ENCODE measurements at places on chromosomes 13 and 19.

DNA sequence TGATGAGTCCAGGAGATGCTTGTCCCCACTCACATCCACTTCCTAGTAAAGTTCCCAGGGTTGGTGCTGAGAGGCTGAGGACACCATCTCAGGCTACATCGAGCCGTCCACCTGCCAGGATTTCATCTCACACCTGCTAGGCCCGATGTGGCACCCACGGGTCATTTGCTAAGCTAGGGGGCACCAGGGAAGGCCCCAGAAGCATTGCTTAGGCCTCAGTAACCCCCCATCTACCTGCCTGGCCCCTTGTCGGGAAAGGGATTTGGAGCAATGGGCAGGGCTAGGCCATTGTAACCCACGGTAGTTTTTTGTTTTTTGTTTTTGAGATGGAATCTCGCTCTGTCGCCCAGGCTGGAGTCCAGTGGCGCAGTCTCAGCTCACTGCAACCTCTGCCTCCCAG, 51.8 kb downstream of the F2RL3 start:
- no peak overlapping the region for H3K4me3 ChIP-seq
- H3K4me1 ChIP-seq, result no peaks in the 10 kb centered on the region
- H3K27me3 ChIP-seq, result no peaks in the 10 kb centered on the region
- H3K27ac ChIP-seq, result no peak overlapping the region
- DNase-seq, result no peak

GRCh38 chr13:40047322-40047771, 391.9 kb downstream of the COG6 start:
- H3K4me3 ChIP-seq, result no peak overlapping the region
- no peak overlapping the region for H3K27ac ChIP-seq
- H3K36me3 ChIP-seq, result no peaks in the 10 kb centered on the region
- no peaks in the 10 kb centered on the region for H3K27me3 ChIP-seq

GRCh38 chr19:34985249-34986022, 14.7 kb upstream of the GRAMD1A start:
- H3K27me3 ChIP-seq, result peaks cover 3% of the 10 kb centered on the region
- peaks cover 10% of the 10 kb centered on the region for H3K36me3 ChIP-seq
- H3K4me3 ChIP-seq, result peak overlapping the region; percentile 87

DNA sequence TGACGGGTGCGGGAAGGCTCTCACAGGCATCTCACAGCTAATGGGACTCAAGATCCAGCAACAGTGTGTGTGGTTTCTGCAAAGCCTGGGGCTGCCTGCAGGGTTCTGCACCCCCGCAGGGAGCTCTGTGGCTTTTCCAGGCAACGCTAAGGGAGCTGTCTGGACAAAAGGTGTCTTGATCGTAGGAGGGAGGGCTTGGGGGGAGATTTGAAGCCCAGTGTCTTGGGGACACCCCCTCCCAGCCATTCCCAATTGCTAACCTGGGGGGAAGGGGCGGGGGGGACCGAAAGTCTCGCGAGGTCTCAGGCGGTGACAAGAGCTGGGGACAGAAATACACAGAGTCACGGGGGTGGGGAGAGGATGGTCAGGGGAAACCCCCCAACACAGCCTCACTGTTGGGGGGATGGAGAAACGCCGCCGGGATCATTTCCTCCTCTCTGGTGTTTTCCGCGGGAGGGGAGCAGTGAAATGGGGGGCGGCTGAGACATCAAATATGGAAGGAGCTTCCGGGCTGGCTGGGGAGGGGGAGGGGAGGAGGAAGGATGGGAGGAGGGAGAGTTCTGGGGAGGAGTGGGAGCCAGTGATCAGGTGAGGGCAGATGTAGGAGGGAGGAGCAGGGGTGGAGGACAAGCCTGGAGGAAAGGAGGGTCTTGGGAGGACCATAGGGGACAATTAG, 13.3 kb downstream of the KCNC3 start:
- H3K27ac ChIP-seq, result no peak overlapping the region
- no peak overlapping the region for H3K4me3 ChIP-seq
- H3K27me3 ChIP-seq, result peaks cover 24% of the 10 kb centered on the region
- no peak for DNase-seq
- peaks cover 17% of the 10 kb centered on the region for H3K36me3 ChIP-seq

- H3K27me3 ChIP-seq, result peaks cover 2% of the 10 kb centered on the region
- H3K36me3 ChIP-seq, result no peaks in the 10 kb centered on the region
- H3K4me1 ChIP-seq, result no peaks in the 10 kb centered on the region
- H3K4me3 ChIP-seq, result no peak overlapping the region
These were observed 121.1 kb upstream of the SPRY2 start for GRCh38 chr13:80462037-80462436.

DNA sequence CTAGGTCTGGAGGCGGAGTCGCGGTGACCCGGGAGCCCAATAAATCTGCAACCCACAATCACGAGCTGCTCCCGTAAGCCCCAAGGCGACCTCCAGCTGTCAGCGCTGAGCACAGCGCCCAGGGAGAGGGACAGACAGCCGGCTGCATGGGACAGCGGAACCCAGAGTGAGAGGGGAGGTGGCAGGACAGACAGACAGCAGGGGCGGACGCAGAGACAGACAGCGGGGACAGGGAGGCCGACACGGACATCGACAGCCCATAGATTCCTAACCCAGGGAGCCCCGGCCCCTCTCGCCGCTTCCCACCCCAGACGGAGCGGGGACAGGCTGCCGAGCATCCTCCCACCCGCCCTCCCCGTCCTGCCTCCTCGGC, at the start of gene SLC5A5:
Gene SLC5A5 (plus strand): TSS at position 68 of the 373 bp plus-strand sequence. CDS start 375 bp downstream, outside the sequence.
- H3K36me3 ChIP-seq, result no peaks in the 10 kb centered on the region
- H3K4me1 ChIP-seq, result no peaks in the 10 kb centered on the region
- peaks cover 9% of the 10 kb centered on the region for H3K27me3 ChIP-seq
- no peak for DNase-seq
- no peak within 1 kb of the TSS for H3K4me3 ChIP-seq

- no peaks in the 10 kb centered on the region for H3K27me3 ChIP-seq
- no peak overlapping the region for H3K27ac ChIP-seq
- H3K4me1 ChIP-seq, result peaks cover 8% of the 10 kb centered on the region
- H3K4me3 ChIP-seq, result no peak overlapping the region
These were observed 88.1 kb downstream of the TSHZ3 start for GRCh38 chr19:31261019-31261602.

DNA sequence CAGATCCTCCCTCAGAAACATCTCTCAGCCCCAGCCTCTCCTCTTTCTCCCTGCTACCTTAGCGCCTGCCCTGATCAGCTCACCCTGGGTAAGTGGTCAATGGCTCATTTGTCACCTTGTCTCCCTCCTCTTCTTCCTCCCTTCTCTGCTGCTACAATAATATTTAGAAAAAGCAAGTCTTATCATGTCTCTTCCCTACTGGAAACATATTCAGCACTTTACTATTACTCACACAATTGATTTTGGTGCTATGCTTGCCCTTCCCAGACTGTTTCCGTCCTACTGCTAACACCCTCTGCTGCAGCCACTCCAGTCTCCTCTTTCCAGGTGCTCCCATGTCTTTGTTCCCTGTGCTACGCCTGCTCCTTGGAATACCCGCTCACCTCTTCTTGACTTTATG, 35.8 kb downstream of the ESD start:
- H3K27me3 ChIP-seq, result peaks cover 4% of the 10 kb centered on the region
- DNase-seq, result no peak
- H3K36me3 ChIP-seq, result no peaks in the 10 kb centered on the region
- H3K4me3 ChIP-seq, result no peak overlapping the region
- H3K27ac ChIP-seq, result no peak overlapping the region
- peaks cover 5% of the 10 kb centered on the region for H3K4me1 ChIP-seq

DNA sequence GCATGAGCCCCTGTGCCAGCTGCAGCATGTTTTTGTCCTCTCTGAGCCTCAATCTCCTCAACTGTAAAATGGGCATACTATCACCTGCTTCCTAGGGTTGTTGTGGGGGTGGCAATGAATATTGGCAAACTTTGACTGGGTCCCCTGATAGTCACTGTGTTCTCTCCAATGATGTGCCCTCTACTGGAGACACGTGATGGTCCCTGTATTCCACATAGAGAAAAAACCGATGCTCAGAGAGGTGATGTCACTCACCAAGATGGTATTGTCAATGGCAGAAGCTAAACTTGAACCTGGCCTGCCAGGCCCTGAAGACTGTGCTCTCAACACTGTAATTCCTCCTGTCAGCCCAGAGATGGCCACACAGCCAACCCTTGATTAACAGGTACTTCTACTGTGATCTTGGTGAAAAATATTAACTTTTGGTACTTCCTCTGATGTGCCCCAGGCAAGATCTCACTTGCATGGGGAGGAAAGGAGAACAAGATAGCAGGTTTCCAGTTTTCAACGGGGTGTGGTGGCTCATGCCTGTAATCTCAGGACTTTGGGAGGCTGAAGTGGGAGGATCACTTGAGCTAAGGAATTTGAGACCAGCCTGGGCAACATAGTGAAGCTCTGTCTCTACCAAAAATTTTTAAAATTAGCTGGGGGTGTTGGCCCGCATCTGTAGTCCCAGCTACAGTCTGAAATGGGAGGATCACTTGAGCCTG, 3.6 kb downstream of the CEACAM20 start:
- H3K27ac ChIP-seq, result no peak overlapping the region
- peaks cover 10% of the 10 kb centered on the region for H3K36me3 ChIP-seq
- H3K4me3 ChIP-seq, result no peak overlapping the region
- no peaks in the 10 kb centered on the region for H3K4me1 ChIP-seq
- no peak for DNase-seq

DNA sequence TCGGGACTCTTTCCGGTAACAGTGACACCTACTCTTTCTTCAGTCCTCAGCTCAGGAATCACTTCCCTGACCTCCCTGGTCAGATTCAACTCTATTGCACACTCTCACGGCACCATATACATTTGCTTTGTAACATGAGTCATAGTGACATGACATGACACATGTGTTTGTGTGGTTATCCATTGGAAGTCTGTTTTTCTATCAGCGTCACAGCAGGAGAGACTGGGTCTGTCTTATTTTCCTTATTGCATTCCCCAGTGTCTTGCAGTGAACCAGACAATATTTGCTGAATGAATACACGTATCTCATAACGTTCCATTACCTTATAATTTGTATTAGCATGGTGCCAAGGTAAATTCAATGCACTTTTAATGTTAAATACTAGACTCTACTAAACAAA, 102.0 kb downstream of the DCLK1 start:
- no peaks in the 10 kb centered on the region for H3K4me1 ChIP-seq
- no peak overlapping the region for H3K27ac ChIP-seq
- DNase-seq, result no peak

- no peak overlapping the region for H3K27ac ChIP-seq
- H3K27me3 ChIP-seq, result peaks cover 19% of the 10 kb centered on the region
- no peak for DNase-seq
- H3K36me3 ChIP-seq, result peaks cover 8% of the 10 kb centered on the region
- peaks cover 25% of the 10 kb centered on the region for H3K4me1 ChIP-seq
These were observed 953 bp downstream of the KCNN4 start for GRCh38 chr19:43779820-43780219.

DNA sequence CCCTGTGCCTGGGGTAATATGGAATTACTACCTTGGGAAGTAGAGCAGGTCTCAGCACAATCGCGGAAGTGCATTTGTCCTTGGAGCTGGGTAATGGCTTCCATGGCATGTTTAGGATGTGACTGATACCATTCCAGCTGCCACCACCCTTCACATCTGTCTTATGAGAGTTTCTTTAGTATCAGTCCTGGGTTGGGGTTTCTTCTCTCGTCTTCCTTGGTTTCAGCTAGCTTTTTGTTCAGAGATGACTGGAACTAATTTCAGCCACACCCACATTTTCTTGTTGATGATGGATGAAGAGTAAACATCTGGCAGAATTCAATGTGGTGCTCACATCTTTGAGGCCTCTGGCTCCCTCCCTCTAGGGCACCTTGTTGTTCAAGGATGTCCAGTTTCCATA, 212.9 kb upstream of the SOX21 start:
- no peaks in the 10 kb centered on the region for H3K4me1 ChIP-seq
- no peak for DNase-seq
- H3K4me3 ChIP-seq, result no peak overlapping the region
- H3K27ac ChIP-seq, result no peak overlapping the region

DNA sequence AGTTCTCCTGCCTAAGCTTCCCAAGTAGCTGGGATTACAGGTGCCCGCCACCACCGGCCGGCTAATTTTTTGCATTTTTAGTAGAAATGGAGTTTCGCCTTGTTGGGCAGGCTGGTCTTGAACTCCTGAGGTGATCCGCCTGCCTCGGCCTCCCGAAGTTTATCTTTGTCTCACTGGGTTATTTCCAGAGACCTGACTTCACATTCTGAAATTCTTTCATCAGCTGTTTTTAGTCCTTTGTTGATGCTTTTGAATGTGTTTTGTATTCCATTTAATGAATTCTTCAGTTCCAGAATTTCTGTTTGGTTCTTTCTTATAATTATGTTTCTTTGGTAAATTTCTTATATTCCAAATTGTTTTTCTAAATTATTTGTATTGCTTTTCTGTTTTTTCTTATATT, 55.4 kb upstream of the MLNR start:
- H3K4me3 ChIP-seq, result no peak overlapping the region
- H3K36me3 ChIP-seq, result peaks cover 46% of the 10 kb centered on the region
- peaks cover 11% of the 10 kb centered on the region for H3K27me3 ChIP-seq

GRCh38 chr13:25468325-25469168, 96.8 kb downstream of the ATP8A2 start:
- peaks cover 9% of the 10 kb centered on the region for H3K27me3 ChIP-seq
- H3K4me3 ChIP-seq, result peak overlapping the region; percentile 86
- H3K36me3 ChIP-seq, result no peaks in the 10 kb centered on the region

- no peak overlapping the region for H3K27ac ChIP-seq
- no peaks in the 10 kb centered on the region for H3K27me3 ChIP-seq
- no peaks in the 10 kb centered on the region for H3K36me3 ChIP-seq
These were observed 92.9 kb upstream of the SGCG start for GRCh38 chr13:23087880-23088279.

DNA sequence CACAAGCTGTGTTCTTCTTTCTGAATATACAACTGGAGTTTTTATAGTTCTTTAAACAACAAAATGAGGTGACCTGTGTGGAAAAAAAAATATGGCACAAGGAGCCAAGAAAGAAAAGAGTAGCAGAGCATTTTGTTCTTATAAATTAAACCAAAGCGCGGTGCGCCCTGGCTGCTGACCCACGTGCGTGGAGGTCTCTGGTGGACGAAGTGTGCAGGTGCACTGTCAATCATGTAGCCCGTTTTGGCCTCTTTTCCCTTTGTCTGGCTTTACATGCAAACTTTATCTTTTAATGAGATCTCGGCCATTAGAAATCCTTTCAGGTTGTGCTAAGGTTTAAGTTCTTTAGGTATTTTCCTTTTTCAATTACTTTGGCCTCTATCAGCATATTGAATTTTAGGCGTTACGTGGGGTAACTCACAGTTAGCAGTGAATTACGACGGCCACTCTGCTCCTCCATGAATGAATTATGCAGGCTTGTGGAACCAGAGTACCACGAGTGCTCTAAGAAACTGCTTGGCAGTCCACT, 443.9 kb upstream of the SLC10A2 start:
- no peaks in the 10 kb centered on the region for H3K27me3 ChIP-seq
- no peak overlapping the region for H3K4me3 ChIP-seq
- no peak for DNase-seq
- H3K36me3 ChIP-seq, result no peaks in the 10 kb centered on the region
- no peaks in the 10 kb centered on the region for H3K4me1 ChIP-seq

DNA sequence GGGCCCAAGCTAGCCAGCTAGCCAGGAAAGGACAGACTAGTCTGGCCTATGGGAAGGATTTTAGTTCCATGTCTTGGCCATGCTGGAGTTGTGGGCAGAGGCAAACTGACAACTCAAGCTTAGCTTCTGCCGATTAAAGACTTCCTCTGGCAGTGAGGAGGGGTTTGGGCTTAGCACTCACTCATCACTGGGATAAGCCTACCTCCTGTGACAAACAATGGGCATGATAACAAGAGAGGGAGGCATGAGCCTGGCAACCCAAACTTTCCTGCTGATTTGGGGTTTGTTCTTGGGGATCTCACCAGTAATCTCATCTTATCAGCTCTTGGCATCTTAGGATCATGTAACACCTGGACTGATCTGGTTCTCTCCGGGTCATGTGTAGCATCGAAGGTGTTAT, 83.6 kb downstream of the KL start:
- H3K4me3 ChIP-seq, result no peak overlapping the region
- no peaks in the 10 kb centered on the region for H3K4me1 ChIP-seq
- no peaks in the 10 kb centered on the region for H3K27me3 ChIP-seq

- H3K36me3 ChIP-seq, result no peaks in the 10 kb centered on the region
- no peaks in the 10 kb centered on the region for H3K4me1 ChIP-seq
- no peak overlapping the region for H3K4me3 ChIP-seq
These were observed 12.1 kb downstream of the TMPRSS9 start for GRCh38 chr19:2372076-2372612.
